Stimulated activated CD4-positive, alpha-beta T cell treated with anti-CD3 and anti-CD28 coated beads, TNF-alpha, amount 100 ng/mL, for 4 hours (primary cell): ENCODE measurements at places on chromosomes 7 and 10.

DNA sequence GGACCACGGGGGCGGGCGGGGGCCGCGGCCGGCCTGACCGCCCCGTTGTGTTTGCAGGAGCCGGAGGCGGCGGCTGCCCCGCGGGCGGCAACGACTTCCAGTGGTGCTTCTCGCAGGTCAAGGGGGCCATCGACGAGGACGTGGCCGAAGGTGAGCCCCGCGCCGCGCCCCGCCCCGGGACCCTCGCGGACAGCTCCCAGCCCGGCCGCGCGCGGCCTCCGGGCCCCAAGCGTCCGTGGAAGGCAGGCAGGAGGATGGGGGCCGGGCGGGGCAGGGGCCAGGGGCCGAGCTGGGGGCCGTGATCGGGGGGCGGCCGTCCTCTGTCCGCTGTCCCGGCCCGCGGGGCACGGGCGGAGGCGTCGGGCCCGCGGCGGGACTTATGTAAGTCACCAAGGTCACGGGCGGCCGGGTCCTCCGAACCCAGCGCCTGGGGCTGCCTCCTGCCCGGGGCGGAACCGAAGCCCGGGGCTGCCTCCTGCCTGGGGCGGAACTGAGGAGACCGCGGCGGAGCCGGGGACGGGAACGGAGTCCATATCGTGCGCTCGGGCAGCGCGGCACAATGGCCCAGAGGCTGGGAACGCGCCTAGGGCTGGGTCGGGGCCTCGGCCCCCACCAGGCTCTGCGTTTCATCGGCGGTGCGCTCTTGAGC is 497 bp downstream of the PPP2R2D start:
- no peak for DNase-seq

- no peak for DNase-seq
These were observed 249.8 kb upstream of the TCF7L2 start for GRCh38 chr10:112700215-112700671.

- no peak for DNase-seq
These were observed 8.6 kb upstream of the ZNF33B start for GRCh38 chr10:42646687-42647640.

DNA sequence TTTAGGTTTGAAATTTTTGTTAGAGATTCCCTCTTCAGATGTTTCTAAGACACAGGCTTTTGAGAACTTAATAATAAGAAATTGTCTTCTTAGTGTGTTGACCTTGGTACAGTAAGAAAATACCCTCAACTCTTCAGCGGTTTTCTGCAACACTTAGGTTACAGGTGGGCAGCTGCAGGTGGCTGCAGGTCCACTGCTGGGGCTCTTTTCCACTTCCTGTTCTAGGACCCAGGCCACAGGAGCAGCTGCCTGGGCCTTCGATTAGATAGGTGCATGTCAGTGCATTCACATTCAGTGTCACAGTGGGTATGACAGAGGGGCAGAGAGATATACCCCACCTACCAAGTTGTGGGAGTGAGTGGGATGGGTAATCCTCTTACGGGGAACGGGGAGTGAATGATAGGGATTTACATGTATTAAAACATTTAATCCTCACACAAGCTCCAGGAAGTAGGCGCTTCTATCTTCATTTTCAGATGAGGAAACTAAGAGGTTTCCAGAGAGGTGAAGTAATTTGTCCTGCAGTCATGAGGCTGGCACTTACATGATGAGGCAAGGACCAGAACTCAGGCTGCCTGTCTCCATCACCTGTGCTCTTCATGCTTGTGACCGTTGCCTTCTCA is 20.2 kb upstream of the SUV39H2 start:
- no peak for DNase-seq

DNA sequence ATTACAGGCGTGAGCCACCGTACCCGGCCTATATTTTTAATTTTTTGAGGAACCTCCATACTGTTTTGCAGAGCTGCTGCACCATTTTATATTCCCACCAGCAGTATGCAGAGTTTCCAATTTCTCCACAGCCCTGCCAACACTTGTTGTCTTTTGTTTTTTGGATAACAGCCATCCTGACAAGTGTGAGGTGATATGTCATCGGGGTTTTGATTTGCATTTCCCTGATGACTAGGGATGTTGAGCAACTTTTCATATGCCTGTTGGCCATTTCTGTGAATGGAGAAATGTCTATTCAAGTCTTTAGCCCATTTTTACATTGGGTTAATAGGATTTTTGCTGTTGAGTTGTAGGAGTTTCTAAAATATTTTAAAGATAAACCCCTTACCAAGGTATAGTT is 22.2 kb downstream of the ENTPD7 start:
- DNase-seq: no peak

DNA sequence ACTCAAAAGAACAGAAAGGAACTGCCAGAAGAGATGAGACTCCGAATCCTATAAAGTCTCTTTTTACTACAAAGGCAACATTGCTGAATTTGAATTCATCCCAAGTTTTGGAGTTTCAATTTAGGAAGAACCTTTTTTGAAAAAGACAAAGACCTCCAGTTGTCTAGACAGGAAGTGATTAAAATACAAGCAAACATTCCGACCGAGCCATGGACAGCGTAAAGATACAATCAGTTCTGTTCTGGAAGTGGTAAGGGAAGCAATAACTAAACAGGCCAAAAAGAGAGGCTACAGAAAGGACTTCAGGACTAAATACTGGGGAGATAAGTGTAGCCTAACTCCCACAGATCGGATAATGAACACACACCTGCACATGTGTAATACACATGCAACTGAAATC is 101.0 kb downstream of the SMURF1 start:
- no peak for DNase-seq

GRCh38 chr7:151367284-151367683 is 25.7 kb downstream of the NUB1 start:
- no peak for DNase-seq

DNA sequence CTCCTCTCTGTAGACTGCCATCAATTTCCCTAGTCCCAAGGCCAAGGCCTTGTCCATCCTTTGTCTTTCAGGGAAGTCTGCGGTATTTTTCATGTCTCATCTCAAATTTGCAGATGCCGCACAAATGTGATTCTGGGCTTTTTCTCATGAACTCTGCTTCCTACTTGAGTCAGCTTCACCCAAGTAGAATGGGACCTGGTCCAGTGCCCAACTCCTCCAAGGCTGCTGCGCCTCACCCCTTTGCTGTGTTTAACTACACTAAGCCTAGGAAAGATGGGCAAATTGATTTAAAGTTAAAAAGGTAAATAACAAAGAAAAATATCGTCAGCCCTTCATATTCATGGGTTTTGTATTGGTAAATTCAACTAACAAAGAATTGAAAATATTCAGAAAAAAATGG is 1092.6 kb upstream of the AUTS2 start:
- DNase-seq: no peak

DNA sequence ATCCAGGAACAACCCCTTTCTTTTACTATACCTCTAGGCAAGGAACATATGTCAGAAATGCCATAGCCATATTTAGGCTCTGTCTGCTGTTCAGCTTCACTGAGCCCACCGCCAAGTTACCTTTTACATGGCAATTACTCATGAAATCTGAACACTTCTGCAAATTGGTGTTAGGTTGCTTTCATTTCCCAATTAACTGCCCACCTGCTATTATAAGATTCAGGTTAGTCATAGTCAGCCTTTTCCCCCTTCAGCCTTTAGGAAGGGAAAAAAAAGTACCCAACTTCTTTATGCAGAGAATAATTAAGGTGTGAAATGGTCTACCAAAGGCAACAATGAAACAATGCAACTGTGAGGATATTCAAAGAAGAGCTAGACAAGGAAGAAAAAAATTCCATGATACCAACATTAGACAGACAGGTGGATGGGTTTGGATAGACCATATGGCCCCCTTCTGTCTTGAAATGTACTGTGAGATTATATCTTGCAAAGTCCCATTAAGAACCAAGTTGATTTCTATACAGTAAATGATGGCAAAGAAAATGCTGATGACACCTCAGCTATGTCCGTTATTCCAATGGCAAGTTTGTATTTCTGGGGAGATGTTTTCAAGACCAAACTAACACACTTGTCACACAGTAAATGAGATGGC is 442.1 kb upstream of the NRP1 start:
- DNase-seq: no peak

GRCh38 chr10:113412161-113412560 is 140.7 kb upstream of the HABP2 start:
- DNase-seq: no peak

- DNase-seq: no peak
These were observed 57.1 kb downstream of the AOAH start for GRCh38 chr7:36667007-36667745.

- no peak for DNase-seq
These were observed 12.8 kb upstream of the CXCL12 start for GRCh38 chr10:44397476-44398225.

GRCh38 chr10:761376-761775 is 71.9 kb upstream of the DIP2C start:
- no peak for DNase-seq

DNA sequence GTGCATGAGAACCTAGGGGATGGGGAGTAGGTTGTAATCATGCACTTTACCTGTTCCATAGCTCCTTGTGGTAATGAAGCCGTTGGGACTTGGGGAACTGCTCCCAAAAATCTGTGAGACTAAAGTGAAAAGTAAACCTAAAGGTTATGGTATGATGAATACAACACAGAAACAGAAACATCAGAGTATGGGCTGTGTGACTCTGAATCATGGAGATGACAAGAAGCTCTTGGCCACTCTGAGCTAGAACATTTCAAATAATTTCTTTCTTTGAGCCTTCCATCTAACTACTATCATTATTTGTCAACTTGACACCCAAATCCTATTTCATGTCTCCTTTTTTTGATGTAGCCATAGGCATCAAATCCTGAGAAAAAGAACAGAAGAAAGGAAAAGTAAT is 2.9 kb downstream of the CLEC5A start:
- no peak for DNase-seq

- DNase-seq: no peak
These were observed 78.3 kb downstream of the ELAPOR2 start for GRCh38 chr7:86981127-86981526.

DNA sequence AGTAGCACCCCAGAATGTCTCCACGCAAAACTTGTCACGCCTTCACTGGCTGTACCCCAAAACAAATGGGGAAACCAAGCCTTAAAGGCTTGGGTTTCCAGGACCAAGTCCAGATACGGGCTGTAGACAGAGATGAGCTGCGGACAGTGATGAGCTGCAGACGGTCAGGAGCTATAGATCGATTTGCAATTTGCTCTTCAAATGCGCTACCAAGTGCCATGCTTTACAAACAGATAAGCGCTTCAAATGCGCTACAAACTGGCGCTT is 658 bp upstream of the SGCE start:
- DNase-seq: no peak

GRCh38 chr7:108249453-108249852 is 119.3 kb upstream of the LAMB4 start:
- DNase-seq: no peak

DNA sequence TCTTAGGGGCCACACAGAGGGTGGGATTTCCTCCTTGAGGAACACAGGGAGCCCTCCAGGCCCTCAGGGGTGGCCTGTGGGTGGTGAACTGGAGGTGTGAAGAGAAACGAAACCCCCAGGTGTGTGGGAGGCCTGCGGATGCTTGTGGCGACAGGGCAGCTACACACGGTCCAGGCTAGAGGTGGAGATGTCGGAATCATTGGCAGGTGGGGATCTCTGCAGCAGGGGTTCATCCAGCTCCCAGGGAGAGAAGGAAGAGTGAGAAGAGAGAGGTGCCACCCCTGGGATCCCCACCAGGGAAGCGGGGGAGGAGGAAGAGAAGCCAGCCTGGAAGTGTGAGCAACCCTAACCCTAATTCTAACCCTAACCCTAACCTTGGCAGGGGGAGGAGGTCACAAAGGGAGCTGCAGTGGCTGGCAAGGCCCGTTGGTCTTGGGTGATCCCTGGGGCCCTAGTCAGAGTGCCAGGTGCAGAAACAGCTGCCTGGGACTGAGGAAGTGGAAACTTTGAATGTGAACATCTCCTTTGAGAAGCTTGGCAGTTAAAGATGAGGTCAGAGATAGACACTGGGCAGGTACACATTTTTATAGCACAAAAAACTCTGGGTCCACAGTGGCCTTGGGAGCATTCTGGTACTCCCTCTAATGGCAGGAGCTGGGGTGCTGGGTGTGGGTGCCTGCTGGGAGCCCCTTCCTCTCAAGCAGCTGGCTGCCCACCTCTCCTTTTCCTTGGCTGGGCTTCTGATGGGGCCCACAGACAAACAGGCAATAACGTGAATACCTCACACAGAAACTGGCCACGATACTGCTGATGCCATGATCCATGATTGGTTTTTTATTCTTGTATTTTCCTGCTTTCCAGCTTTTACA is 6.8 kb upstream of the AEBP1 start:
- DNase-seq: no peak

GRCh38 chr7:50667338-50667737 is 102.1 kb upstream of the DDC start:
- DNase-seq: no peak

- DNase-seq: no peak
These were observed 81.5 kb upstream of the HPS1 start for GRCh38 chr10:98528166-98528804.

DNA sequence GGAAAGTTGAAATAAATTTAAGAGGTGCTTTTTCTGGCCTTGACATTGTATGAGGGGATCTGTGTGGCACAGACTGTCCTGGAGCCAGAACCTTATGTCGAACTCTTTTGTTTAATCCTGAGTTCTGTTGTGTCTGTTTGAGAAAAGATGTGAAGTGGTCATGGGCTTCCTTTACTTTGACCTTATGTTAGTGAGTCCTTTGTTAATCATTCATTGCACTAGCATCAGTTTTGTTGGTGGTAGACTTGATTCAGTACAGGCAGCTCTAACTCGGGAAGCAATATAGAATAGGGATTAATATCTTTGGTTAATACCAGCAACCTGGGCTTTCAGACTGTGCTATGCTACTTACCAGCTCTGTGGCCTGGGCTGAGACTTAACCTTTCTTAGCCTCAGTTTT is 123.9 kb upstream of the FZD1 start:
- no peak for DNase-seq

DNA sequence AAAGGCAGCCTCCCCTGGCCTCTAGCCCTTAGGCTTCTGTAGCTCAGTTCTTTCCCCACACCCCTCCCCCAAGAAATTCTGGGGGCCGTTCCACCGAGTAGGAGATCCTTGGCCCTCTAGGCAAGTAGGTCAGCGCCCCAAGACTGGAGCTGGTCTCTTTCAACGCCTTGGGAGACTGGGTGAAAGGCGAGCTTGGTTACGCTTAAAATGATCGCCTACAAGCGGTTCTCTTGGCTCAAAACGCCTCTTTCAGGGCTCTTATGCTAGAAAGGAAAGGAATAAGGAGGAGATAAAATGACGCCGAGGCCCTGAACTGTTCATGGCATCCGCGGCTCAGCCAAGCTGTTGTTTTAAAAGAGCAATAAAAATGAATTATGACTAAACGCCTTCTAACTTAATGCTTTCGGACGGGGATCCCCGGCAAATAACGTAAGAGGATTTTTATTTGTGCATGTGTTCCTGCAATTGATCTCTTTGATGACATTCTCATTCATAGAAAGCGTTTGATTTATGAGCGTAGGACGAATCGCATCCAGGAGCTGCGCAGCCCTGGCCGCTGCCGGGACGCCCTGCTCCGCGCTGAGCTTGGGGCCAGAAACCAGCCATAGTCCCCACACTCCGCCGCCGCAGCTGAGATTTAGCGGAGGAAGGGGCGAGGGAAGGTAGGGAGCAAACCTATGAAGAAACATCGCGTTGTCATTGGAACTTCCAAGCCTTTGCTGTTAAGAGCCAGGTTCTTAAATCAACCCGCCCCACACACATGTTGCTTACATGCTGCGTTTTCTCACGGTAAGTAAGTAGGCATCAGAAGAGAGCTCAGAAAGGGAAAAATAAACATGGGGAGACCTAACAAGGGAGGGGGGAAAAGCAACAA is 3.0 kb upstream of the HOXA1 start:
- DNase-seq: no peak
